ENCODE measurements at places on chromosomes 5 and 9.

GRCh38 chr5:36646507-36647023, 40.2 kb downstream of the SLC1A3 start:
- no peak for DNase-seq
- no peak overlapping the region for H3K4me3 ChIP-seq
- no peaks in the 10 kb centered on the region for H3K4me1 ChIP-seq
- H3K36me3 ChIP-seq = no peaks in the 10 kb centered on the region
- H3K27me3 ChIP-seq = no peaks in the 10 kb centered on the region
- H3K27ac ChIP-seq = no peak overlapping the region

GRCh38 chr5:43336159-43336558, 22.9 kb upstream of the HMGCS1 start:
- H3K36me3 ChIP-seq = no peaks in the 10 kb centered on the region
- H3K27me3 ChIP-seq = no peaks in the 10 kb centered on the region
- no peak for DNase-seq
- no peak overlapping the region for H3K27ac ChIP-seq
- no peaks in the 10 kb centered on the region for H3K4me1 ChIP-seq

DNA sequence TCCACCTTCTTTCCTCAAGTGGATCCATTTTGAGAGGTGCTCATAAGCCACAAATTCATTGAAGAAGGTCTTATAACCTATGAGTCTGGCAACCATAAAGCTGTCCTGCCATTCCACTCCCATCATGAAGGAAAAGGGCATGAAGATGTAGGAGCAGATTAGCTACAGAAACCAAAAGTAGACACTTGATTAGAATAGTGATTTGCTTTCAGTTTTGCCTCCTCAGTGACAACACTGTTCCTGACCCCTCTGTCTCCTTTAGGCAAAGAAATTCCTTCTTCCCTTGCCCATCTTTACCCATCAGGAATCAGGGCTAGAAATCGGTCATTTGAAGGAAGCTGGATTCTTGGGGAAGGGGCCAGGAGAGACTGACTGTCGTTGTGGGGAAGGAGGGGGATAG, 55.2 kb downstream of the SLC28A3 start:
- H3K4me3 ChIP-seq = no peak overlapping the region
- H3K27me3 ChIP-seq = no peaks in the 10 kb centered on the region
- no peak overlapping the region for H3K27ac ChIP-seq
- no peaks in the 10 kb centered on the region for H3K36me3 ChIP-seq
- no peaks in the 10 kb centered on the region for H3K4me1 ChIP-seq
- no peak for DNase-seq

- H3K27ac ChIP-seq = no peak overlapping the region
- no peaks in the 10 kb centered on the region for H3K4me1 ChIP-seq
- no peaks in the 10 kb centered on the region for H3K36me3 ChIP-seq
- no peak for DNase-seq
- H3K27me3 ChIP-seq = no peaks in the 10 kb centered on the region
Measured at GRCh38 chr9:114119242-114120191, 20.4 kb upstream of the KIF12 start.

- no peak for DNase-seq
- no peaks in the 10 kb centered on the region for H3K36me3 ChIP-seq
- H3K4me3 ChIP-seq = no peak overlapping the region
Measured at GRCh38 chr9:86046930-86047341, 52.4 kb downstream of the GOLM1 start.

- no peaks in the 10 kb centered on the region for H3K4me1 ChIP-seq
- H3K27ac ChIP-seq = no peak overlapping the region
- no peak overlapping the region for H3K4me3 ChIP-seq
- no peaks in the 10 kb centered on the region for H3K36me3 ChIP-seq
- no peaks in the 10 kb centered on the region for H3K27me3 ChIP-seq
Measured at GRCh38 chr5:122779451-122779850, 4.6 kb downstream of the SNX2 start.

DNA sequence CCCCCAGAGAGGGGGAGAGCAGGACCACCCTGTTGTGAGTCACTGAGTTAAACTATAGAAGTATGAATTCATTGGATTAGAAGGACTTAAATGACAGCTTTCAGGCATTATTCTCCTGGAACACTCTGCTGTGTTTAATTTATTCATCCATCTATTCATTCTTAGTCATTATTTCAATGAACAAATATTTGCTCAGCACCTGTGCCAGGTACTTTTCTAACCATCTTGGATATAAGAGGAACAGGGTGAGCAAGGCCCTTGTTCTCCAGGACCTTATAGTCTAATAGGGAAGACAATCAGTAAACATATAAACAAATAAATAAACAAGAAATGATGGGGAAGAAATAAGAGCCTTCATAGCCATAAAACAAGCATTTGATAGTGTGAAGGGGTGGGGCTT, 483.9 kb upstream of the BRINP1 start:
- DNase-seq = no peak
- no peaks in the 10 kb centered on the region for H3K27me3 ChIP-seq
- no peak overlapping the region for H3K27ac ChIP-seq

DNA sequence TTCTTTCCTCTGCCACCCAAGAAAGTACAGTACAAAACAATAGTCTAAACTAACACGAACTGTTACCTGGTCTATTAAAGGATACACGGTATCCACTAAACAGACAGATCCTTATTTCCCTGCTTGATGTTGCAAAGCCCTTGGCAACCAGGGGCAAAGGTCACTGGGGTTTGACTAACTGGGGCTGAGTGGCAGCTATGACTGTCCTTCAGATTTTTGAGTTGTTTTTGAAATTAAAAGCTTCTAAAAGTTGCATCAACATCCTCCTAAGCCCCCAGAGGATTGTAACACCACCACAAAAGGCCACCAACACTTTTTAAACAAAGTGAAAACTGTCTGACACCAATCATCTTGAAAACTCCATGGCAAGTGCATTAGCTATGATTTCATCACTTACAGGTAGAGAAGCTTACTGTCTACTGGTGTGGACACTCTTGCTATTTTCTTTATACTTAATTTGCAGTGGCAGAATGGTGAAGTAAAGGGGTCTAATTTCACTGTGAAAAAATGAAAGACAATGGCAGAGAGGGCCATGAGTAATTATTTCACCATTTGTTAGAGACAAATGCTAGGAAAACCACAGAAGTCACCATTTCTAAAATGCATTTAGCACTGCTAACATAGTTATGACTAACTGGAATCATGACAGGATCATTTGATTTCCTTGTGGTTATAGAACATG, 292.4 kb downstream of the EFNA5 start:
- H3K4me1 ChIP-seq = no peaks in the 10 kb centered on the region
- H3K4me3 ChIP-seq = no peak overlapping the region
- no peaks in the 10 kb centered on the region for H3K27me3 ChIP-seq
- no peak overlapping the region for H3K27ac ChIP-seq
- H3K36me3 ChIP-seq = no peaks in the 10 kb centered on the region

- H3K4me1 ChIP-seq = no peaks in the 10 kb centered on the region
- H3K4me3 ChIP-seq = no peak overlapping the region
Measured at GRCh38 chr9:110599468-110599867, 19.9 kb upstream of the SVEP1 start.

- H3K27me3 ChIP-seq = no peaks in the 10 kb centered on the region
- no peaks in the 10 kb centered on the region for H3K36me3 ChIP-seq
- H3K4me3 ChIP-seq = no peak overlapping the region
- DNase-seq = no peak
- H3K27ac ChIP-seq = no peak overlapping the region
Measured at GRCh38 chr9:137670391-137671195, 51.8 kb downstream of the EHMT1 start.
